Stimulated activated CD8-positive, alpha-beta memory T cell treated with anti-CD3 and anti-CD28 coated beads, Interleukin-4, amount 100 ng/mL, for 48 hours (primary cell): ENCODE measurements at places on chromosomes 12 and 14.

GRCh38 chr12:94872671-94872970, 130.9 kb downstream of the NDUFA12 start:
- DNase-seq: no peak

DNA sequence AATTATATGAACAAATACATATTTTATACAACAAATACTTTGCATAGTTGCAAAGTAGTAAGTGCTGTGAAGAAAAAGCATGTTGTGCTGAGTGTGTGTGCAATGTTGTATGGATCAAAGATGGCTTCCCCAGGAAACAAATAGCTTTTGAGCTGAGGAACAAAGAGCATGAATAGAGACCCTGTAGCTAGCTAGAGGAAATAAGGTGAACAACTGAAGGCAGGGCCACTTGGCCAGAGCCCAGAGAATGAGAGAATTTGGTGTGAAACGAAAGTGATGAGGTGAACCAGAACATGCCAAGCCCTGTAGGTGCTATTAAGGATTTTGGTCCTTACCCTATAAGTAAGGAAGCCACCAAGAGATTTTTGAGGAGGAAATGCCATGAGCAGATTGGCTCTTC, 17.1 kb downstream of the DYRK2 start:
- no peak for DNase-seq

- no peak for DNase-seq
Measured at GRCh38 chr12:107759410-107759809, 1.5 kb downstream of the PRDM4 start.

GRCh38 chr12:101761350-101761749, 22.1 kb upstream of the SYCP3 start:
- no peak for DNase-seq

GRCh38 chr14:68317239-68317638, 475.6 kb downstream of the ZFP36L1 start:
- DNase-seq: no peak

DNA sequence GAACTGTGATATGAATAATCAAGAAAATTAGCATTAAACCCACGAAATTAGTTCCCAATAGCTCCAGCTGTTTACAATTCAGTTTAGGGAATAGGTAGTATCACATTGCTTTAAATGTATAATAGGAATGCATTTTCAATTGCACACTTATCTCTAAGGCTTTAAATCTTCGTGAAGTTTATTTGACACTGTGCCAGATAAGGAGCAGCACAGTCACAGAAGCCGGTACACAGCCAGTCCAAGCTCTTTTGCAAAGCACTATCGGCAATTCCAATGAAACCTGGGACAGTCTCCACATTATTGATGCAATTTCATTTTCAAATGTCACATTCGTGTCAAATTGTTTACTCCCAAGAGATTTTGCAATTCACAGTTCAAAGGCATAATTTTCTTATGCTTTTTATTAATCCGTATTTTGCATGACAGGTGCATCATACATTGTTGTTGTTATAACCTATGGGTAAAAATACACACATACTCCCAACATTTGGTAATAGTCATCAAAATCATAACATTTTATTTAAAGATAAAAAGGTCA, 602.8 kb downstream of the RPS29 start:
- no peak for DNase-seq

- DNase-seq: no peak
Measured at GRCh38 chr12:128326406-128326805, 59.4 kb downstream of the TMEM132C start.

GRCh38 chr12:26810330-26810729, 22.7 kb downstream of the ITPR2 start:
- DNase-seq: no peak
